CD4-positive, alpha-beta T cell treated with Interleukin-12 subunit alpha and Interleukin-12 subunit beta, for 1 hour (primary cell): ENCODE measurements at places on chromosomes 5 and 9.

- DNase-seq: no peak
These were observed 13.6 kb upstream of the VDAC1 start for GRCh38 chr5:134018154-134018985.

- peak; percentile 43 for DNase-seq
These were observed 15.1 kb upstream of the PHF19 start for GRCh38 chr9:120891884-120892747.

DNA sequence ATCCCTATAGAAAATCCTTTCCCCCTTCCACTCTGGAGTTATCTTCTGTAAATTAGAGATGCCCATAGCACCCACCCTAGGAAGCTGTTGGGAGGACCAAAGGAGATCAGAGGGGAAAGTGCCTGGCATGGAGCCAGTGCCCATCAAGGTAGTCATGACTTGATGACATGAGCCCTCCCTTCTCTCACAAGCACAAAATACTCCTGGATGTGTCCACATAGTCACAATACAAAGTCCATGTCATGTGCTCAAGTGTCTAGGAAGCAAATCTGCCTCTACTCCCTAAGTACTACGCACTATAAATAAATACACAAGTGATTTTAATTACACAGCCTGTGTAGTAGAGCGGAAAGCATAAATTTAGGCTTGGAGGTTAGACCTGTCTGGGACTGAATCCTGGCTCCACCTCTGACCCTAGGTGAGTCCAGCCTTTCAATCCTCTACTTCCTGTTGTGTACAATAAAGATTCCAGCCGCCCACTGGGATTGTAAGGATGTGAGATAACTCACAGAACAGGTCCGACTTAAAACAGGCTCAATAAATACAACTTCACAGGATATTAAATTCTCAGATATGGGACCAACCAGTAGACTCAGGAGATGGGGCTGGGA is 30.6 kb downstream of the TTC39B start:
- DNase-seq: no peak

GRCh38 chr5:22947921-22948320 is 94.8 kb upstream of the CDH12 start:
- no peak for DNase-seq

DNA sequence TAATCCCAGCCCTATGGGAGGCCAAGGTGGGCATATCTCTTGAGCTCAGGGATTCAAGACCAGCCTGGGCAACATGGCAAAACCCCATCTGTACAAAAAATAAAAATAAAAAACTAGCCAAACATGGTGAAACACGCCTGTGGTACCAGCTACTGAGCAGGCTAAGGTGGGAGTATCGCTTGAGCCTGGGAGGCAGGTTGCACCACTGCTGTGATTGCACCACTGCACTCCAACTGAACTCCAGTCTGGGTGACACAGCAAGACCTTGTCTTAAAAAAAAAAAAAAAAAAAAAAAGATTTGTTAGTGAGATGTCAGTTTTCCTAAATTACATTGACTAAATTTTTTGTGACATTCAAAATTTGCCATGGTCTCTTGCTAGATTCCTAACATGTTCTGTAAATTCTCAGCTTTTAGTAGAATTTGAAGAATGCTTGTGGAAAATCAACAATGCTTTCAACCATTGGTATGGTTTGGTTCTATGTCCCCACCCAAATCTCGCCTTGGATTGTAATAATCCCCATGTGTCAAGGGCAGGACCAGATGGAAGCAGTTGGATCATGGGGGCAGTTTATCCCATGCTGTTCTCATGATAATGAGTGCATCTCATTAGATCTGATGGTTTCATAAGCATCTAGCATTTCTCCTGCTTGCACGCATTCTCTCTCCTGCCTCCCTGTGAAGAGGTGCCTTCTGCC is 236.1 kb downstream of the ARRDC3 start:
- no peak for DNase-seq

GRCh38 chr9:76591256-76591950 is 132.4 kb downstream of the GCNT1 start:
- no peak for DNase-seq

- peak; percentile 44 for DNase-seq
These were observed 1.3 kb downstream of the MOB3B start for GRCh38 chr9:27528076-27528885.

- DNase-seq: no peak
These were observed 167.8 kb downstream of the TRIO start for GRCh38 chr5:14310901-14311300.

- no peak for DNase-seq
These were observed 473.6 kb downstream of the KCTD16 start for GRCh38 chr5:144644317-144644716.

GRCh38 chr9:71746023-71746757 is 22.1 kb downstream of the CEMIP2 start:
- DNase-seq: no peak

- no peak for DNase-seq
These were observed 177.4 kb downstream of the SAXO1 start for GRCh38 chr9:18855656-18856055.

DNA sequence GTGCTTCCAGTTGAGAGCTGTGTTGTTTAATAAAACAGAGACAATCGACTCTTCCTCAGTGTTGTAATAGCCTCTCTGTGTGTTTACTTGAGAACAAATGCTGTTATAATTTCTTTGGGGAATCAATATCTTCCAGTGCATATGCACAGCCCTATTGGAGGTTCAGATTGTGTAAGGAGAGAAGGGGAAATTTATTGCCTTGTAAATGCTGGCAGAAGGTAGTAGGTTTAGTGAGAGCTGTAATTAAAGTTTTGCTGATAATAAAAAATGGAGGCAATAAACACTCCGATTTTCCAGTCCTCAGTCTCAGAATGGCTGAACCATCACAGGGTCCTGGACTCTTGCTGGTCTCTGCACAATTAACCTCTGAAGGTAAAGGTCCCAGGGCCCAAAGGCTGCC is 128.3 kb downstream of the C5orf15 start:
- DNase-seq: no peak

GRCh38 chr5:168370831-168371230 is 79.4 kb downstream of the WWC1 start:
- DNase-seq: no peak

- DNase-seq: no peak
These were observed 8.7 kb downstream of the CDHR2 start for GRCh38 chr5:176557846-176558245.

- no peak for DNase-seq
These were observed 3.3 kb downstream of the ASTN2 start for GRCh38 chr9:117411547-117411946.

GRCh38 chr5:135110785-135111596 is 77.0 kb upstream of the PITX1 start:
- no peak for DNase-seq

DNA sequence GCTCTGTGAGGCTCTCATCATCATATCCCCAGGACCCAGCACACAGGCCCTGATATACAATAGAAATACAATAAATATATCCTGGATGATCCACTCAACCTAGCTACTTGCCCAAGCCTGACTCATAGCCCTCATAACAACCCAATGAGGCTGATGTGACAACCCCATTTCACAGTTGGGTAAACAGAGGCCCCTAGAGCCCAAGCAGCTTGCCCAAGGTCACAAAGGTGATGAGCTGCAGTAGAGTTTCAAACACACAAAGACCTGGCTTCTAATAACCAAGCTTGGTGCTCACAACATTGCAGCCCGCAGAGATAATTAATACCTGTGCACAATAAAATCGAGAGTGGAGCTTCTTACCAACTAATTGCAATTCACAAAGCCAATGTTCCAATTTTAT is 3.2 kb upstream of the AKNA start:
- DNase-seq: no peak

- DNase-seq: no peak
These were observed 43.2 kb downstream of the PSMB7 start for GRCh38 chr9:124372038-124372437.

- DNase-seq: no peak
These were observed 2.4 kb upstream of the DMRT2 start for GRCh38 chr9:1047591-1048230.

- no peak for DNase-seq
These were observed 16.5 kb downstream of the WNK2 start for GRCh38 chr9:93200449-93200742.

DNA sequence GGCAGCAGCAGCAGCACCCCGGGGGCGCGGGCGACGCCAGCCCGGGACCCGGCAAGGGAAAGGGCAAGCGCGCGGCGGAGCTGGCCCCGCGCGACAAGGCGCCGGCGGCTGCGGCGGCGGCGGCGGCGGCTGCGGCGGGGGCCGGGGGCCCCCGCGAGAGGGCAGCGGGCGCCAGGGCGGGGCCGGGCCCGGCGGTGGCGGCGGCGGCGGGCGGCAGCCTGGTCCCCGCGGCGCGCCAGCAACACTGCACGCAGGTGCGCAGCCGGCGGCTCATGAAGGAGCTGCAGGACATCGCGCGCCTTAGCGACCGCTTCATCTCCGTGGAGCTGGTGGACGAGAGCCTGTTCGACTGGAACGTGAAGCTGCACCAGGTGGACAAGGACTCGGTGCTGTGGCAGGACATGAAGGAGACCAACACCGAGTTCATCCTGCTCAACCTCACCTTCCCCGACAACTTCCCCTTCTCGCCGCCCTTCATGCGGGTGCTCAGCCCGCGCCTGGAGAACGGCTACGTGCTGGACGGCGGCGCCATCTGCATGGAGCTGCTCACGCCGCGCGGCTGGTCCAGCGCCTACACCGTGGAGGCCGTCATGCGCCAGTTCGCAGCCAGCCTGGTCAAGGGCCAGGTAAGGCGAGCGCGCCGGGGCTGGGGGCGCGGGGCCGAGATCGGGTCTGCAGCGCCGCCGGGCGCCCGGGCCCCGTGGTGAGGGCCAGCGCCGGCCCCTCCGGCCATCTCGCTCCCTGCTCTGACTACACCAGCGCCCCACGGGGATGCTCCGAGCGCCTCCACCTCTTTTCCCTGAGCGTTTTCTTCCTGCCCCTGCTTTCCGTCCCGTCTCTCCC is at the start of gene UBE2QL1:
TSS of gene UBE2QL1 (plus strand) at position 238 of the 843 bp plus-strand sequence. CDS start at position 273, 35 bp downstream.
- no peak for DNase-seq

- DNase-seq: peak; percentile 46
These were observed 107.6 kb upstream of the SPRY4 start for GRCh38 chr5:142432369-142432863.

DNA sequence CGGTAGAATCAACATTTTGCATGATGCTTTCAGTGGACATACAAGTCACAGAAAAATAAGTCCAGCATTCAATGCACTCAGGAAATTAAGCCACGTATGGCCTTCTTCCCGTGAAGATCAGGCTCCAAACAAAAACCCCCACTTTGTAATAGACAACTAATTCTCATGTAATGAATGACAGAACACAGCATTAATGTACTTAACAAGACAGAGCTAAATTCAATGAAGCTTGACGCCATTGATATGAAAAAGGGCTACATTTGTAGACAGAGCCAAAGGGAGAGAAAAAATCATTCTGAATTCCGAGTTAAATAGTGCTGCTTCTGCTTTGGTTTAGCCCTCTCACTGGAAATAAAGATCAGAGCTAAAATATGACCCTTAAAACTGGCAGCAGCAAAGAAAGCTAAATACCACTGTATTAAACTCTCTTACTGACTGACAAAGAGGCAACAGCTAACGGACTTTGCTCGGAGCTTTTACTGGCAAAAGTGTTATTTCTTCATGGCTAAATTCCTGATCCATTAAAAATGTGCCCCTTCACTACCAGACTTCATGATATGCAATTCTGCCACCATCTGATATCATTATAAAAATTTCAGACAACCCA is 250.5 kb downstream of the BNC2 start:
- DNase-seq: no peak

DNA sequence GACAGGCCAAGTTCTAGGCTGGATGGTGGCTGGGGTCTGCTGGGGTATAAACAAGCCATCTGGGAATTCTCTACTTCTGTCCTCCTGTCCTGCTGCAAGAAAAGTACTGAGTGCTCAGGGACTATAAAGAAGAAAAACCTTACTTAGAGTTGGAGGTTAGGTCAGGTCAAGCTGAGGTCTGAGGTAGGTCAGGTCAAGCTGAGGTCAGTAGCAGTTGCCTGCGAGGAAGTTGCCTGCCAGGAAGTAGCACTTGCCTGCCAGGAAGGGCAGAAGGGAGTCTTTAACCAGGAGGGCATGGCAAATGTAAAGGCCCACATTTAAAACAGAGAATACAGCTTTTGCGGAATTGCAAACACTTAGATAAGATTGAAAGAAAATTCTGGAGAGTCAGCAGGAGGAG is 51.3 kb upstream of the PRLR start:
- DNase-seq: no peak

- DNase-seq: no peak
These were observed 2.0 kb downstream of the CCL19 start for GRCh38 chr9:34689116-34689470.
